Left kidney (tissue), 8 donors: ENCODE measurements at places on chromosomes 16 and 17. TPM values are rescaled to one million over a fixed set of nuclear protein-coding genes. Genes with fewer than 3 reads are reported as not detected.

DNA sequence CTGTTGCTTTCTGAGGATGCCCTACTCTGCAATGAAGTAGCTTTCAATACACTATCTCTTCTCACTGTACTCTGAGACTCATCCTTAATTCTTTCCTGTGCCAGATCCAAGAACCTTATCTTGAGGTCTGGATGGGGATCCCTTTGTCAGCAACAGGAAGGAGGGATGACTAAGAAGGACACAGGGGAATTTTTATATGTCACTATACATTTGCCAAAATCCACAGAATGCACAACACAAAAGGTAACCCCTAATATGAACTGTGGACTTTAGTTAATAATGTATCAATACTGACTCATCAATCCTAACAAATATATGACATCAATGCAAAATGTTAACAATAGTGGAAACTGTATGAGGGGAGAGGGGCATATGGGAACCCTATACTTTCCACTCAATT lies 4.7 kb upstream of the RBBP6 start:
- no peak for DNase-seq

DNA sequence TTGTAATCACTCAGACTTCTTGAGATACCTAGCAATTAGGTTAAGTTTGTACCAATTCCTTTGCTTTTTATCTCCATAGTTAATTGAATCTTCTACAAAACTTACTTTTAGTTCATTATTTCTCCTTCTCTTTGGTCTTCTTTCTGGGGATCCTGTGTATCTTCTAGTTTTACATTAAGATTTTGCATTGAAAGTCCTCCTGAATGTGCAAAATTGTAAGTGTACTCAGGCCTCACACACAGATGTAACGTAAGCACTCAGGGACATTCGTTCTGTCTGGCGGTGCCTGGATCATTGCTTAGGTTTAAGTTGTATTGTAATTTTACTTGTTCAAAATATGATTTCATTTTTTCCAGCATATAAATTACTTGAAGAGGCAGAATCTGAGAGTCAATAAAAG lies 222.6 kb upstream of the CPHXL start:
- no peak for DNase-seq

DNA sequence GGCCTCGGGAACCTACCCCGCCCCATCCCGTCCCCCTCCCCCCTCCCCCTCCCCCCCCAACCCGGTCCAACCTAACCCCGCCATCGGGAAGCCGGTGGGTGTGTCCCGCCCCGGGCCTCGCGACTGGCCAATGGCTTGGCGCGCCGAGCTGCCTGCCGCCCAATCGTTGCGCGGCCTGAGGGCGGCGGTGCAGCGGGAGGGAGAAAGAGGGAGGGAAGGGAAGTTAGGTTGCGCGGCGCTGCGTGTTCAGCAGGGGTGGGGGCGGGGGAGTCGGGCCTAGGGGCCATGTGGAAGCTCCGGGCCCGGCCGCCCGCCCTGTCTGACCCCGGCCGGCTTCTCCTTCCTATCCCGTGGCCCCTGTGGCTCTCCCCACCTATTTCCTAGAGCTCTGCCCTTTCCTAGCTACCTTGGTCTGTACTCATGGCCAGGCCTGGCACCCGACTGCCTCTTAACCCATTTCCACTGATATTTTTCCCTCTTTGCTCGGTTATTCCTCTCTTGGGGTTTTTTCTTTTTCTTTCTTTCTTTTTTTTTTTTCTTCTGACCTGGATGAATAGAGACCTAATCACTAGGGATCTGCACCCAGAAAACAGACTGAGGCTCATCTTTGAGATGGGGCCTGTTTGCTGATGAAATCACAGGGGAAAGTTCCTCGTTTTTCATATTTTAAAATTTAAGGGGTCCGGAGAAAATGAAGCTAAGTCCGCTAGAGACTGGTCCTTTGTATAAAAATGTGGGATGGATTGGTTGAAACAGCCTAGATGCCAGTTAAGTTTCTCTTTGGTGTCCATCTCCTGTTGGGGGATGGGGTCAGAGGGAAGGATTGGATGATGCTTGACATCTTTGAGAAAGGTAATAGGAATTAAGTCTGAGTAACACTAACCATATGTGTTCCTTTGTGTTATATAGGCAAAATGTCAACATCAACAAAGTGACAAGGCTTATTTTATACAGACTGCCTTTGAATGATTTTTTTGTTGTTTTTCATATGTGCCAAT lies 1.1 kb downstream of the KPNB1 start:
- DNase-seq, result peak; percentile 90

- peak; percentile 40 for DNase-seq
Measured at GRCh38 chr17:67800495-67800928, 24.8 kb upstream of the BPTF start.

DNA sequence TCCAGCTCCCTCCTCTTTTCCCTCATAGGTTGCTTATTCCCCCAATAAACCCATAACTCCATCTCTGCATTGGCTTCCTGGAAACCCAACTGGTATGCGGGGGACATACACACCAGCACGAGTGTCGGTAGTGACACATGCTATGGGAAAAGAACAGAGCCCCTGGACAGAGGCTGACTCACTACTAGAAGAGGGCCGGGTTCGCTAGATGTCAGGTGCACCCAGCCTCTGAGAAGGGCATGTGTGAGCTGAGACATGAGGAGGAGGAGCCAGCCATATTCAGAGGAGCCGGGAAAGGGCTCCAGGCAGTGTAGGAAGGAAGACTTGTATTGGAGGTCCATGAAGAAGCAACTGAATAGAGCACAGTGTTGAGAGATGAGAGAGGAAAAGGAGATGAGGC lies 241.1 kb downstream of the SOX9 start:
- DNase-seq, result no peak

DNA sequence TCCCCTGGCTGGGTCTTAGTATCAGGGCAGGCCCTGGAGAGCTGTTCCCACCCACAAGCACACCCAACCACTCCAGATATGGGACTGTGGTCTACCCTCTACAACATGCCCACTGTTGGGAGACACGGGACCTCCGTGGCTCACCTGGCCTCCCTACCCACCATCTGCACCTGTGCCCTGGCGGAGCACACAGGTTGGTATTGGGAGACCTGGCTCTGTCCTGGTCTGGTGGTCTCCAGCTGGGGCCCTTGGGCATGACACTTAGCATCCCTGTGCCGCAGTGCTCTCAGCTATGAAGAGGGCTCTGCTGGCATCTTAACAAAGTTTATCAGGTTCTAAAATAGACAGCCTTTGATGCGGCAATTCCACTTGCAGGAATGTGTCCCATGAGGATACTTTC lies 5.8 kb downstream of the C16orf95 start:
- DNase-seq, result no peak

GRCh38 chr16:85335584-85336491 lies 223.6 kb upstream of the CIBAR2 start:
- no peak for DNase-seq

DNA sequence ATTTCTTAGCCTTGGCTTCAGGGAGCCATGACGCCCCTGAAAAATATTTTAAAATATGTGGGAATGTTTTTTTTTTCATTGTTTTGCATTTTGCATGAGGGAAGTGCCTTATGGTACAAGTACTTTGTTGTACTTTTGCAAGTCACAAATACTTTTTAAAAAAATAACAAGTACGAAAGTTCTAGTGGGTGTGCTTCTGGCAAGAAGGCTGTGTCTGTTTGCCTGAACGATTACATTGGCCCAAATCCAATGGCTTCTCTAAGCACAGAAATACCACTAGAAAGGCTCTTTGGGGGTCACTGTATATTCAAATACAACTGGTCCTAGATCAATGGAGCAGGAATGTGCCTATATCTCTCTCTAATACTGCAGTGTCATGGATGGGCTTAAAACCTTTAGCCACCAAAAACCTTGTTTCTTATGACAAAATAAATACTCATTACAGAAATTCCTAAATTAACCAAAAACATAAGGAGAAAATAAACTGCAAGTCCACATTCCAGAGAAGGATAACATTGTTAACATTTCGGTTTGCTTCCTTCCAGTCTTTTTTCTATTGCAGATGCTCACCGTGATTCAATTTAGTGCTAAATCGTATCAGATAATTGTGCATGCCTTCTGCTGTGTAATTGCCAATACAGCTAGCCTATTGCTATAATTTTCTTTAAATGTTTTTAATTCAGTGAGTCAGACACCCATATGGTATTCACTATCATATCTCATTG lies 97.4 kb downstream of the VAT1L start:
- no peak for DNase-seq

- DNase-seq, result peak; percentile 55
Measured at GRCh38 chr16:69188236-69188549, 1.2 kb downstream of the SNTB2 start.

DNA sequence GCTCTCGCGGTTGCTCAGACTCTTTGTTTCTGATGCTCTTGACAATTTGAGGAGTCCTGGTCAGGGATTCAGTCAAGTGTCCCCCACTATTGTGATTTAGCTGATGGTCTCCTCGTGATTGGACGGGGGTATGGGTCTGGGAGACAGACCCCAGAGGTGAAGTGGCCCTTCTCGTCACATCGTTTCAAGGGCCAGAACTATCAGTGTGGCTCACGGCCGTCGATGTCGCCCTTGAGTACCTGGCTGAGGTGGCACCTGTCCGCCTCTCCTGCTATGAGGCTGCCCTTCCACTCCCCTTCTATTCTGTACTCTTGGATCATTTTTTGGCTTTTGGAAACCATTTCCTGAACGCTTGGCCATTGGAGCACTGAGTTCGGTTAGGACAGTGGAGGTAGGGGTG lies 7.4 kb upstream of the MEAK7 start:
- no peak for DNase-seq

- no peak for DNase-seq
Measured at GRCh38 chr16:67675579-67675935, 8.9 kb downstream of the C16orf86 start.

- no peak for DNase-seq
Measured at GRCh38 chr17:34668206-34668605, 88.8 kb downstream of the TMEM132E start.

DNA sequence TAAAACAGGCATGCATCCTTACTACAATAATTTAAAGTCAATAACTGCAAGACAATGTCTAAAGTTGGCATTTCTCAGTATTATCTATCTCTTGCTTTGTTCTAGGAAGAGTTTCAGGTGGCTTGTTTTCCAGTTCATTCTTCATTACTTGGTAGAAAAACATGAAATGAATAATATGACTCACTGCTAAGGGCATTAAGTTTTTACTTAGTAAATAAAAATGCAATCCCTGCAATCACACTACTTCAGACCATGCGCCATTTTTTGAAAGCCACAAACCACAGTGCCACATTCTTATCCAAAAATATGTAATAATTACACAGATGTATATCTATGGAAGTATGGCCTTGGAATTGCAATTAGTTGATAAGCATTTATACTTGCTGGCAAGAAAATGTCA lies 55.4 kb downstream of the CREBBP start:
- no peak for DNase-seq

- DNase-seq, result no peak
Measured at GRCh38 chr16:9966569-9967157, 215.6 kb downstream of the GRIN2A start.

Gene GH1
- polyA plus RNA-seq, result not detected

Gene KRTAP1-1
- not detected for polyA plus RNA-seq

Gene KRT23
- polyA plus RNA-seq, result 1.1 TPM

Gene GLIS2
- 32.5 TPM for polyA plus RNA-seq

Gene SALL1
- polyA plus RNA-seq, result 126 TPM

Gene TCAP
- 1.5 TPM for polyA plus RNA-seq

Gene PRSS27
- 1.3 TPM for polyA plus RNA-seq

Gene ODAD4
- 8.7 TPM for polyA plus RNA-seq

Gene DNAAF1
- 7.1 TPM for polyA plus RNA-seq

Gene NACA2
- polyA plus RNA-seq, result 3.3 TPM

Gene CCL5
- 1.5 TPM for polyA plus RNA-seq
